ENCODE measurements at places on chromosomes 7 and 10. TPM values are rescaled to one million over a fixed set of nuclear protein-coding genes. Genes with fewer than 3 reads are reported as not detected.
A peak's percentile ranks its signal among the peaks of the same experiment; 100 is the strongest.

GRCh38 chr7:77655836-77656455 is 40.3 kb upstream of the RSBN1L start:
- H3K4me1 ChIP-seq = no peaks in the 10 kb centered on the region
- no peak overlapping the region for H3K4me3 ChIP-seq
- DNase-seq = peak; percentile 23
- H3K27me3 ChIP-seq = no peaks in the 10 kb centered on the region

GRCh38 chr10:76881477-76882220 is 756.0 kb downstream of the KCNMA1 start:
- H3K4me3 ChIP-seq = no peak overlapping the region
- no peaks in the 10 kb centered on the region for H3K36me3 ChIP-seq
- no peak overlapping the region for H3K27ac ChIP-seq
- no peaks in the 10 kb centered on the region for H3K27me3 ChIP-seq
- no peak for DNase-seq
- H3K4me1 ChIP-seq = no peaks in the 10 kb centered on the region

DNA sequence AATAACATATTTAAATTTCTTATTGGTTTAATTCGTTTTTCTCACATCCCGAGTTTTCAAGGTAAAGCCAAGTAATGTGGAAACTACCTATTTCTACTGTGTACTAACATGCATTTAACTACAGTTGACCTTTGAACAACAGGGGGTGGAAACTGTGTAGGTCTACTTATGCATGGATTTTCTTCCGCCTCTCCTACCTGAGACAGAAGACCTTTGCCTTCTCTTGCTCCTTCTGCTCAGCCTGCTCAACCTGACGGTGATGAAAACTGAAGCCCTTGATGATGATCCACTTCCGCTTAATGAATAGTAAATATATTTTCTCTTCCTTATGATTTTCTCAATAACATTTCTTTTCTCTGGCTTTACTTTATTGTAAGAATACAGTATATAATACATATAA is 18.5 kb downstream of the MEOX2 start:
- no peaks in the 10 kb centered on the region for H3K27me3 ChIP-seq
- no peak overlapping the region for H3K4me3 ChIP-seq
- no peak overlapping the region for H3K27ac ChIP-seq
- DNase-seq = no peak
- H3K4me1 ChIP-seq = no peaks in the 10 kb centered on the region

FRMPD2 gene
- total RNA-seq = 0.07 TPM

IFIT2 gene
- total RNA-seq = 0.40 TPM

GRCh38 chr7:4792537-4793126 is 17.2 kb downstream of the AP5Z1 start:
- no peaks in the 10 kb centered on the region for H3K27me3 ChIP-seq
- DNase-seq = peak; percentile 71
- H3K27ac ChIP-seq = peak overlapping the region; percentile 27
- H3K36me3 ChIP-seq = peaks cover 22% of the 10 kb centered on the region
- H3K4me3 ChIP-seq = peak overlapping the region; percentile 57
- no peaks in the 10 kb centered on the region for H3K4me1 ChIP-seq

DNA sequence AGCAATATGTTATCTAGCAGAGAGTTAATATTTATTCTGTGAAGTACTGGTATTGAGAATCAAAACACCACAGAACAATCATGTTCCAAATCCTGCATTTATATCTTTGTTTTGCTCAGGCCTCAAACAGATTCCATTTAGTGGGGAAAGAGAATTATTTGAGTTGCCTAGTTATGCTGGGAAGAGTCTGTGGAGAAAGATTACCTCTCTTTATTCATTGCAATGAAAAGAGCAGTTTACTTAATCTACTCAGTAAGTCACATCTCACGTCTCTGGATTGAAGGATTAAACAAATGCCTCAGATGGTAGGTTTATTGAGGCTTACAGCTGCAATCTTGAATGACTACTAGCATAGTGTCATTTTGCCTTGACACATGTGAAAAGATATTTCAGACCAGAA is 76.4 kb downstream of the RUNDC3B start:
- H3K36me3 ChIP-seq = no peaks in the 10 kb centered on the region
- H3K27me3 ChIP-seq = no peaks in the 10 kb centered on the region
- no peaks in the 10 kb centered on the region for H3K4me1 ChIP-seq
- no peak for DNase-seq

DNA sequence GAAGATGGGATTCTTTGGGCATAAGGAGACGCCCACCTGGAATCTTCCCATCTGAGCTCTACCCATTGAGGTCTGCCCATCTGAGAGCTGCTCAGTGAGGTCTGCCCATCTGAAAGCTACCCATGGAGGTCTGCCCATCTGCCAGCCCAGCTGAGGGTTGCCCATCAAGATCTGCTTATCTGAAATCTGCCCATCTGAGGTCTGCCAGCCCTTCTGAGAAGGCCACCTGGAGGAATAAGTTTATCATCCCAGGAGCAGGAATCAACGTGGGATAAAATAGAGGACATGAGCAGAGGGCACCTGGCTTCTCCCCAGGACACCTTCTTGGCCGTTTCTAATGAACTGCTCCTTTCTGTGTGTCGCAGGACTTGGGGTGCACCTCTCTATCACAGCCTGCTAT is 35.3 kb upstream of the PDZD8 start:
- no peak for DNase-seq
- no peak overlapping the region for H3K4me3 ChIP-seq
- H3K36me3 ChIP-seq = no peaks in the 10 kb centered on the region
- H3K27me3 ChIP-seq = no peaks in the 10 kb centered on the region

GRCh38 chr10:132455441-132455971 is 58.5 kb downstream of the PWWP2B start:
- no peaks in the 10 kb centered on the region for H3K36me3 ChIP-seq
- no peak overlapping the region for H3K27ac ChIP-seq
- no peaks in the 10 kb centered on the region for H3K27me3 ChIP-seq
- H3K4me1 ChIP-seq = peaks cover 7% of the 10 kb centered on the region
- H3K4me3 ChIP-seq = no peak overlapping the region
- DNase-seq = no peak

All from H1 (cell line).